Bone marrow (tissue), 2 donors: ENCODE measurements at places on chromosomes 3 and 15.
A peak's percentile ranks its signal among the peaks of the same experiment; 100 is the strongest.

GRCh38 chr3:171173736-171174135, 147.2 kb upstream of the SLC2A2 start:
- DNase-seq, result peak; percentile 14

GRCh38 chr15:58438111-58438510, 6.3 kb downstream of the LIPC start:
- no peak for DNase-seq

DNA sequence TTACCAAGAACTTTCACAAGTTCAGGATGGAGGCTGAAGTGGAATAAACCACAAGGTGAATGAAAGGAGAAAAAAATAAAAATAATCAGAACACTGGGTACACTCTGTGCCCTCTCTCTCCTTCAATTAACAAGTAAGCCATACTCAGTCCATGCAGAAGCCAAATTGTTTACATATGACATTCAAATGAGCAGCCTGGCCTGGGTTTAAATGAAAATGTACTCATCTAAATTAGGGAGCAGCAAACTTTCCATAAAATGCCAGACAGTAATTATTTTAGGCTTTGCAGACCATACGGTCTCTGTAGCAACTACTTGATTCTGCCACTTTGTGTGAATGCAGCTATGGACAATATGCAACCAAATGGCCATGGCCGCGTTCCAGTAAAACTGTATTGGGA, 376.6 kb downstream of the MAGI1 start:
- no peak for DNase-seq

- no peak for DNase-seq
Observed at GRCh38 chr15:36430280-36430679, 149.1 kb upstream of the CDIN1 start.

DNA sequence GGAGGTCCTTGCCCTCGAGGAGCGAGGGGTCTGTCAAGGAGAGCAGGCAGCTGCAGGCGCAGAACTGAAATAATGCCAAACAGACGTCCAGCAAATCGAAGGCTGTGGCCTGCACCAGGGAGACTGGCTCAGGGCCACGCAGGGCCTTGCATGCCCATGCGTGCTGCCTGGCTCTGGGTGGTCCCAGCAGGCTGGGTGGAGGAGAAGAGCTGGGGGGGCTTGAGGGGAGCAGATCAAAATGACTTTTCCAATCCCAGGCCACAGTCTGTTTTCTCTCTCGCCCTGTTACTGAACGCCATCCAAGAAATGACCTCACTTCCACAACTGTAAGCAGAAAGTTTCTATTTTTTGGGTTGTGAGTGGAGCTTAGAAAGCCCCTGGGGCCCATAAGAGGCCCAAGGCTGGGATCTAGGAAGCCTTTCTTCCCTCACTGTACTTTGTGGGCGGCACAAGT, 96.9 kb upstream of the RPL32 start:
- no peak for DNase-seq

- DNase-seq, result no peak
Observed at GRCh38 chr3:75295013-75295412, 369.1 kb upstream of the FRG2C start.

- DNase-seq, result no peak
Observed at GRCh38 chr15:40743921-40744814, 10.9 kb downstream of the RMDN3 start.

DNA sequence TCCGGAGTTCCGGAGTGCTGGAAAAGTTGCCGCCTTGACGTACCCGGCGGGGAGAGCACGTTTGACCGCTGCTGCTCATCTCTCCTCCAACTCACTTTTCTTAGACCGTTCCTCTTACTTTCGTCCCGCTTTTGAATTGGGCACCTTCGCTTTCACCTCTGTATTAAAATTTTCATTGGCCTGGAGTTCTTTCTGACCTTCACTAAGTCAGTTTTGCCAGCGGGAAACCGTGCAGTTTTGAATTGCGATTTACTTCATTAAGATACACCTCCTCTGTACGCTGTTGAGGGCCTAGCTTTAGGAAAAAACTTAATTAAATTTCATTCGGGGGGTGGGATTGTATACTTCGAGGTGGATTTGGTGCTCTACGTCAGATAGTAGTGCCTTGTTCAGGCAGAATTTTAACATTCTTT, 1.3 kb downstream of the GMPS start:
- no peak for DNase-seq

- no peak for DNase-seq
Observed at GRCh38 chr15:43199945-43200488, 14.8 kb downstream of the CCNDBP1 start.

DNA sequence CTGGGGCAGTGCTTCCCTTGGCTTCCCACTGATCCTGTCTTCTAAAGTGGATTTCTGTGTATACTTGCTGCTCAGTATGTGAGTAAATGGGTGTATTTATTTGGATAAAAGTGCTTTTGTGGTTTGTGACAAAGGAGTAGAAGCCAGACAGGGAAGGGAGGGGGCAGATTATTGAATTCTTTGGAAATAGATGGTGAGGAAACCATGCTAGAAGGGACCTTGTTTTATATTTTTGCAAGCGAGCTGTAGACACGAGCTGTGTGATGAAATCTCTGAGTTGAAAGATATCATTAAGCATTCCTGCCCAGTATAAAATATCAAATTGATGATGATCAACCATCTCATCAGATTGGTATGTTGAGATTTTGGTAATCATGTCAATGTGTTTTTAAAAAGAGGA, 68.9 kb downstream of the DUT start:
- no peak for DNase-seq

- no peak for DNase-seq
Observed at GRCh38 chr3:70064194-70064779, 64.8 kb downstream of the SAMMSON start.

- DNase-seq, result no peak
Observed at GRCh38 chr3:17359911-17360310, 382.5 kb downstream of the TBC1D5 start.

- no peak for DNase-seq
Observed at GRCh38 chr3:104149154-104149553, 1217.6 kb upstream of the ALCAM start.

DNA sequence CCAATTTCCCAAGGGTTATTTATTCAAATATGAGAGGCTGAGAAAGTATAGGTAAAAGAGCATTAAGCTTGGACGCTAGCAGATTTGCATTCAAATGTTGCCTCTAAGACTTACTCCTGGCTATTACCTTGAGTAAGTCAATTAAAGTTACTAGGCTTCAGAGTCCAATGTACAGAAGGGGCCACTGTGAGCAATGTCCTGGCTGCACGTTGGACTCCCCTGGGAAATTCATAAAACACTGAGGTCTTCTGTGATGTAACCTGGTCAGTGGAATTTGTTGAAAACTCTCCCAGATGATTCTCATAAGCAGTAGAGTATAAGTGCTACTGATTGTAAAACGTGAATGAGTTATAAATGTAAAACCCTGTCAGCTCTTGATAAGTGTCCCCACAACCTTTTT, 295.3 kb downstream of the NEK10 start:
- DNase-seq, result no peak

DNA sequence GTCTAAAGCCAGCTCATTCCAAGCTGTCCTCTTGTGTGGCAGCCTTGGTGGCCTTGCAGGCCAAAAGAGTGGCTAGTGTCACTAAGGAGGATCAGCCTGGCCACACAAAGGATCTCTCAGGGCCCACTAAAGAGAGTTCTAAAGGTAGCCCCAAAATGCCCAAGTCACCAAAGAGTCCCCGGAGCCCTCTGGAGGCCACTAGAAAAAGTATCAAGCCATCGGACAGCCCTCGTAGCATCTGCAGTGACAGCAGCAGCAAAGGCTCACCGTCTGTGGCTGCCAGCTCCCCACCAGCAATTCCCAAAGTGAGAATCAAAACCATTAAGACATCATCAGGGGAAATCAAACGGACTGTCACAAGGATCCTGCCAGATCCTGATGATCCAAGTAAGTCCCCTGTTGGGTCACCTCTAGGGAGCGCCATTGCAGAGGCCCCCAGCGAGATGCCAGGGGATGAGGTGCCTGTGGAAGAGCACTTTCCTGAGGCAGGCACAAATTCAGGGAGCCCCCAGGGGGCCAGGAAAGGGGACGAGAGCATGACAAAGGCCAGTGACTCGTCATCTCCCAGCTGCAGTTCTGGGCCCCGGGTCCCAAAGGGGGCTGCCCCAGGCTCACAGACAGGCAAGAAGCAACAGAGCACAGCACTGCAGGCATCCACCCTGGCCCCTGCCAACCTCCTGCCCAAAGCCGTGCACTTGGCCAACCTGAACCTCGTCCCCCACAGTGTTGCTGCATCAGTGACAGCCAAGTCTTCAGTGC, 33.5 kb upstream of the ALPK3 start:
- no peak for DNase-seq

DNA sequence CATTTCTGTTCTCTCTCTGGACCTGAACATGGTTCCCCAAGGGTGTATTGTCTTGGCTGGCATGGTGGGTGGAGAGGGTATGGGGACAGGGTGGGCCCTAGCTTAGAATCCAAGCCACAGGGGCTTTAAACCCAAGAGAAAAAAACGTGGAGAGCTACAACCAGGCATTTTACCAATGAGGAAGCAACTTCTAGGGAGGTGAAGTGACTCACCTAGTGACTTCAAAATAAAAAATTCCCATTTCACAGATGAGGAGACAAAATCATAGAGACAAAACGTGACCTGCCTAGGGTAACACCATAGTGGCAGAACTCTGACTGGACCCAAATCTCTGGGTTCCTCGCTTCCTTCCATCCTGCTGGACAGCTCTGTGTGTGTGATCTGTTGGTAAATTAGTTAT, 216.8 kb downstream of the RPLP1 start:
- DNase-seq, result no peak

GRCh38 chr3:143396790-143397189, 277.2 kb downstream of the CHST2 start:
- DNase-seq, result no peak

GRCh38 chr3:195881276-195881988, 26.9 kb downstream of the TNK2 start:
- DNase-seq, result no peak

GRCh38 chr3:54957711-54958110, 29.9 kb upstream of the LRTM1 start:
- no peak for DNase-seq

- DNase-seq, result no peak
Observed at GRCh38 chr3:52265387-52265786, 13.1 kb downstream of the WDR82 start.

GRCh38 chr3:56758539-56758981, 43.2 kb downstream of the ARHGEF3 start:
- peak; percentile 15 for DNase-seq

DNA sequence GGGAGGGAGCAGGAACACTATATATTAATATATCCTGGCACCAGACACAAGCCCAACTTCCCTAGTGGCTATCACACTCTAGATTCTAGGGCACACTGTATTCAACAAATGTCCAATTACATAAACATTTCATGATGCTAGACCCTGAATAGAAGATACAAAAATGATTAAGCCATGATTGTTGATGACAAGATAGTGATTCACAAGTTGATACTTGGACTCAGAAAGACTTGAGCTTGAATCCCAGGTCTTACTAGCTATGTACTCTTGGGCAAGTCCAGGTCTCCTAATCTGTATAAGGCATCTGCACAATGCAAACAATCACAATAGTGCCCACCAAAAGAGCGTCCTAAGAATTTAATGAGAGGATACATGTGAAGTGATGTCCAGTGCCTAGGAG, 10.0 kb upstream of the SNTN start:
- no peak for DNase-seq

GRCh38 chr3:24604215-24604614, 109.6 kb upstream of the THRB start:
- no peak for DNase-seq

DNA sequence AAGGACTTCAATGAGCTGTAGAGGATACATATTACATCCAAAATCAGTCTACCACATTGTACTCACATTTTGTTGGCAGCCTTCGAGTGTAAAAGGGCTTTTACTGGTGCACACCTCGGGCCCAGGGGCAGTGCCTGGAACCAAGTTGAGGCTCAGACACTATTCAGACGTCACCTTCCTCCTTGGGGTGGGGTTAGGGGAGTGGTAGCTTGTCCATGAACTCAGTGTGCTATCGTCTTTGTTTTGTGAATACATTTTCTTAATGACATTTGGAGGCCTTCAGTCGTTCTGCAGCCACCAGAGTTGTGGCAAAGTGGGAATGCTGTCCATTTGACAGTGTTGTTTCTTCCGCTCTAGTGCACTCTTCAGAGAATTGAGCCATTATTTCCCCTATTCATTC, 114.2 kb downstream of the PGPEP1L start:
- no peak for DNase-seq

DNA sequence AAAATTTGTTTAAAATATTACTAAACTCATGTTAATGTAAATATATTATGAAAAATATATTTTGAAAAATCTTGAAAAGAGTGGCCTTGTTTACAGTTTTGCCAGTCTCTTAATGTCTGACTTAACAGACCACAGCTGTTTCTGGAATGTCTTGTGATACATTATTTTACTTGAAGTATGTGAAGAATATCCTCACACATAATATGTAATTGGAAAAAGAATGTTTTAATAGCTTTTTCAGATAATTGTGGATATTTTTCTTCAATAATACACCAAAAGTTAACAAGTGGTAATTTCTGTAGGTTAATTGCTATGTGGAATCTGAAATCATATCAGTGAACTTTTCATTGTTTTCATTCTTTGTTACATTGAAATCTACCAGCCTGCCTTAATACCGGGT, 101.3 kb downstream of the UBE2E2 start:
- no peak for DNase-seq

DNA sequence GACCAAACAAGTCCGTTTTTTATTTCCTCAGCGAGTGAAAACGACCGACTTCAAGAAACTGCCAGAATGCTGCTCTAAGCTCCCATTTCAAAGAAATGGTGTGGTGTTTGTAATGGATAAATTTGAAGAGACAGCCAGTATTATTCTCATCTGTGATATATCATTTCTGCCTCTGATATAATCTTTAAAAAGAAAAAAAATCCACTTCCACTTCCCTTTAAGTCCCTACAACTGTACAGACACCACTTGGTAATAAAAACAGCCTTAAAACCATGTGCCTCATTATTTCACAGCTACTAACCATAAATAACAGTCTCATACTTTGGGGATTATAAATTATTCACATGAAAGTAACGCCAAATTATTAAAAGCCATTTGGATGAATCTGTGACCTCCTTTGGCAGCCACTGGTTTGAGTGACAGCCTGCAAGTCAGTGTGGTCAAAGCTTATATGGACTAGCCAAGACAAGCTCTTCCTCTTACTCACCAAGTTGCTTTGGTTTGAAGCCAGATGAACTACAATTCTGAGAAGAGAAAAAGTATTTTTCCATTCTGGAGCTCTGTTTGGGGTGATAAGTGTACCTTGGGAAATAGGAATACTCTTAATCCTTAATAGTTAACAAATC, 168.0 kb downstream of the SHOX2 start:
- DNase-seq, result no peak

- DNase-seq, result no peak
Observed at GRCh38 chr15:101018016-101018415, 98.9 kb downstream of the LRRK1 start.
